NCI-H1694 treated with DMSO at 0.1 percent for 48 hours (cell line): ENCODE measurements at places on chromosomes 7 and 10.

DNA sequence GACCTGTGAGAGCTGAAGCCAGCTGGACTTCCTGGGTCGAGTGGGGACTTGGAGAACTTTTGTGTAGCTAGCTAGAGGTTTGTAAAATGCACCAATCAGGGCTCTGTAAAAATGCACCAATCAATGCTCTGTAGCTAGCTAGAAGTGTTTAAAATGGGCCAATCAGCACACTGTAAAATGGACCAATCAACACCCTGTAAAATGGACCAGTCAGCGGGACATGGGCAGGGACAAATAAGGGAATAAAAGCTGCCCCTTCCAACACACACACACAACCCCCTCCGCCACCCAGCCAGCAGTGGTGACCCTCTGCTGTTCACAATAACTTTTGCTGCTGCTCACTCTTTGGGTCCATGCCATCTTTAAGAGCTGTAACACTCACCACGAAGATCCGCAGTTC lies 7.1 kb downstream of the ZNF511 start:
- DNase-seq = no peak

- DNase-seq = no peak
These were observed 16.1 kb downstream of the TAS2R41 start for GRCh38 chr7:143493751-143494150.

- DNase-seq = no peak
These were observed 1201.1 kb downstream of the SORCS1 start for GRCh38 chr10:105963334-105963884.

DNA sequence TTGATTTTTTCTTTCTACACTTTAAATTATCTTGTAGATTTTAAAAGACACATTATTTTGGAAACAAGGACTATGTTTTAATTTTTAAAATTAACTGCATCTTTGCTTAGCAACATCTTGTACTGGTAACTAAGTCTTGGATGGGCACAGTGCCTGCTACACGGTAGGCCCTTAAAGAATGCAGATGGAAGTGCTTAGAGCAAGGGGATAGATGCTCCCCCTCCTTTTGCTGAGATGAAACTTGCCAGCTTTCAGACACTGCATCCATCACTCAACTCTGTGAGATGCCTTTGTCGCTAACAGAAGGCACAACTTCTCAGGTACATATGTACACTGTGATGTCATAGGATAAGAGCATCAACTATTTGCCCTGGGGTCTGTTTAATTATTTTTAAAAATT lies 103.9 kb downstream of the LRRC18 start:
- DNase-seq = no peak

GRCh38 chr7:139022286-139022685 lies 13.6 kb downstream of the ZC3HAV1L start:
- DNase-seq = no peak

DNA sequence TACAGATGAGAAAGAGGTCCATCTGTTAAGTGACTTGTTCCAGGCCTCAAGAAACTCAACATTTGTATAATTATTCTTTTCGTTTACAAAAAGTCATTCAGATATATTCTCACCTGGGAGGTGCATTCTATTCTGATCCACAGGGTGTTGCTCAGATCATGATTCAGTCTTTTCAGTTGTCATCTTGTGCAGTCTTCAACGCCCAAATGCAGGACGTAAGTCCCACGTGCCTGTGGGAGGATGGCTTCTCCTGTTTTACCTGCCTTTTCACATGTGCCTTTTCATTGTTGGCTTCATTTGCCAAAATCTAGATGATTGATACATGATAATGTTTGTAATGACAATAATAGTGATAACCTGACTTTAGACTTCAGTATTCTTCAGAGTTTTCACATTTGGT lies 46.5 kb downstream of the SLK start:
- DNase-seq = no peak

GRCh38 chr10:128275388-128276177 lies 149.4 kb upstream of the MKI67 start:
- DNase-seq = no peak

GRCh38 chr10:21926949-21927348 lies 76.6 kb downstream of the DNAJC1 start:
- DNase-seq = no peak

DNA sequence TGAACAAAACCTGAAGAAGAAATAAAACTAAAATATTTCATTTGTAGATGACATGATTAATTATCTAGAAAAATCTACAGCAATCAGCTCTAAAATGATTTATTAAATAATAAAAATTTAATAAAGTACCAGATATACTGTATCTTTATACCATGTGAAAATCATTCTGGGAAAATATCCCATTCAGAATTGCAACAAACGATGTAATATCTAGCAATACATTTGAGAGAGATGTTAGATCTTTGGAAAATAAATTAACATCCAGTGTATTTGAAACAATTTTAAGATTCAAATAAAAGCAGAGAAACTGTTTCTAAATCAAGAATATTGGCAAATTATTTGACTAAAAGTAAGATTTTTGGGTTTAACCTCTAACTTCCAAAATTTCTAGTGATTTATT lies 62.2 kb downstream of the ZEB1 start:
- no peak for DNase-seq

DNA sequence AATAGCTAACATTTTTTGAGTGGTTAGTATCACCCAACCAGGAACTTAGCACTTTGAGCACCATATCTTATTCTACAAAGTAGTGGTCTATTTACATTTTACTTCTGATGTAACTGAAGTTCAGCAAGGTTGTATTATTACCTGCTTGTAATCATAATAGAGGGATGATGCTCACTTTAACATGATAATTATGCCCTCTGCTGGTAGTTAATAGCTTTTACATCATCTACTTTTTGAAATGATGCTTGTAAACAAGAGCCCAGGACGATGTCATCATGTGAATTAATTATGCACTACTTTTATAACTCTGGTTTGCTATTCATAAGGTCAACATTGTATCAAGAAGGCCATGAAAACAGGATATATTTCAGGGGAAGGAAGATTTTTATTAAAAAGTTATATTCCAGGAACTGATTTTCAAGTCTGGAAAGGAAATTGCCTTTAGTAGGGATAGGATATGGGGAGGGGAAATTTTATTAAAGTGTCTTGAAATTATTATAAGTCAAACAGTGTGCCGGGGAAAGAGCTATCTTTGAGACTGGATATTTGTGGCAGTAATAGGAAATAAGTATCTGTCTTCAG lies 80.3 kb upstream of the SCIN start:
- peak; percentile 71 for DNase-seq

DNA sequence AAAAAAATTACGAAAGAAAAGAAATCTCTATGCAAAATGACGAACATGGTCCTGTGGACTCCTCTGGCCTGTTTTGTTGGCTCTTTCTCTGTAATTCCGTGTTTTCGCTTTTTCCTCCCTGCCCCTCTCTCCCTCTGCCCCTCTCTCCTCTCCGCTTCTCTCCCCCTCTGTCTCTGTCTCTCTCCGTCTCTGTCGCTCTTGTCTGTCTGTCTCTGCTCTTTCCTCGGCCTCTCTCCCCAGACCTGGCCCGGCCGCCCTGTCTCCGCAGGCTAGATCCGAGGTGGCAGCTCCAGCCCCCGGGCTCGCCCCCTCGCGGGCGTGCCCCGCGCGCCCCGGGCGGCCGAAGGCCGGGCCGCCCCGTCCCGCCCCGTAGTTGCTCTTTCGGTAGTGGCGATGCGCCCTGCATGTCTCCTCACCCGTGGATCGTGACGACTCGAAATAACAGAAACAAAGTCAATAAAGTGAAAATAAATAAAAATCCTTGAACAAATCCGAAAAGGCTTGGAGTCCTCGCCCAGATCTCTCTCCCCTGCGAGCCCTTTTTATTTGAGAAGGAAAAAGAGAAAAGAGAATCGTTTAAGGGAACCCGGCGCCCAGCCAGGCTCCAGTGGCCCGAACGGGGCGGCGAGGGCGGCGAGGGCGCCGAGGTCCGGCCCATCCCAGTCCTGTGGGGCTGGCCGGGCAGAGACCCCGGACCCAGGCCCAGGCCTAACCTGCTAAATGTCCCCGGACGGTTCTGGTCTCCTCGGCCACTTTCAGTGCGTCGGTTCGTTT lies 83.5 kb upstream of the SLF2 start:
- no peak for DNase-seq

GRCh38 chr10:13331646-13332045 lies 16.4 kb downstream of the SEPHS1 start:
- DNase-seq = no peak

- no peak for DNase-seq
These were observed 299.4 kb upstream of the NPVF start for GRCh38 chr7:25527665-25528170.

GRCh38 chr10:5334196-5334880 lies 30.4 kb upstream of the UCN3 start:
- no peak for DNase-seq

GRCh38 chr10:29783201-29783947 lies 148.6 kb upstream of the SVIL start:
- no peak for DNase-seq

- no peak for DNase-seq
These were observed 208.8 kb downstream of the HIBADH start for GRCh38 chr7:27453702-27454405.

- no peak for DNase-seq
These were observed 120.3 kb upstream of the ADAM12 start for GRCh38 chr10:126508535-126509040.

GRCh38 chr7:27199849-27200760 lies at the start of gene HOXA13:
HOXA13 (minus strand) TSS chr7:27200091; CDS start chr7:27200077, 14 bp downstream.
- DNase-seq = peak; percentile 56

DNA sequence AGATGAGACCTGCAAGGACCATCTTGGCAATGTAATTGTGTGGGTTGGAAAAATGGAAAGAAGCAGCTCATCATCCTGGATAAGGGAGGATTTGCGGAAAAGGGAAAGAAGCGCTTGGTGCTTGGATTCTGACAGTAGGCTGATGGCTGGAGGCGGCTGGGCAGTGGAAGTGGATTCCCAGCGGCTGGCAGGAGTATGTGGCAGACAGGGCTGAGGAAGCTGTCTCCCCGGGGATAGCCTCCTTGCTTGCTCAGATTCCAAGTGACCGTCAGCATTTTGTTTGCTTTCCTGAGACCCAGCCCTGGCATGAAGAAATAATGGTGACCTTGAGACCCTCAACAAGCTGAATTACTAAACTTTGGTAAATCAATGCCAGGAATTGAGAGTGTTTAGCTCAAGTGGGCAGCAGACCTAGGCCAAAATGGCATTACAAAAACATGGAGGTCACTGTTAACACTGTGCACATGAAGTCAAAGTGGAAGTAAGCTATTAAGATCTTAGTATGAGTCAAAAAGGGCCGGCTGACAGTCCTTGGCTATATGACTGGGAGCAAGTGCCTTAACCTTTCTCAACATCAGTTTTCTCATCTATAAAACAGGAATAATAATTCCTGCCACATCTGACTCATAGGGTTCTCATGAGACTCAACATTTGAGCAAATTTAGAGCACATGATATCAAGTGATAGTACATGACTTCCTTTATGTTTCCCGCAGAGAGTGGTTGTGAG lies 21.3 kb downstream of the SLC25A28 start:
- DNase-seq = no peak

DNA sequence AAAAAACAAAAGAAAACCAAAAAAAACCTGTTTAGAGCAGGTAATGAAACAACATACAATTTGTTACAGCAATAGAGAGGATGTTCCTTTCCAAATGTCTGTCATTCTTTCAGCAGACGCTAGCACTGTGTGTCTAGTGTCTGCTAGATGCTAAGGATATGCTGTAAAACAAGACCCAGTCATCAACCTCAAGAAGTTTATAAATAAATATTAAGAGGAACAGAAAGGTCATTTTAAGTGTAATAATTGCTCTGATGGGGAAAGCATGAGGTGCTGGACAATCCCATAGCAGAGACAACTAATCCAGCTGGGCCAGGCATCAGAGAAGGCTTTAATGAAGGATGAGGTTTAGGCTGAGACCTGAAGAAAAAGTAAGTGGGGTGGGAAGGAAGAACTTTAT lies 23.3 kb upstream of the ASCC1 start:
- DNase-seq = no peak

DNA sequence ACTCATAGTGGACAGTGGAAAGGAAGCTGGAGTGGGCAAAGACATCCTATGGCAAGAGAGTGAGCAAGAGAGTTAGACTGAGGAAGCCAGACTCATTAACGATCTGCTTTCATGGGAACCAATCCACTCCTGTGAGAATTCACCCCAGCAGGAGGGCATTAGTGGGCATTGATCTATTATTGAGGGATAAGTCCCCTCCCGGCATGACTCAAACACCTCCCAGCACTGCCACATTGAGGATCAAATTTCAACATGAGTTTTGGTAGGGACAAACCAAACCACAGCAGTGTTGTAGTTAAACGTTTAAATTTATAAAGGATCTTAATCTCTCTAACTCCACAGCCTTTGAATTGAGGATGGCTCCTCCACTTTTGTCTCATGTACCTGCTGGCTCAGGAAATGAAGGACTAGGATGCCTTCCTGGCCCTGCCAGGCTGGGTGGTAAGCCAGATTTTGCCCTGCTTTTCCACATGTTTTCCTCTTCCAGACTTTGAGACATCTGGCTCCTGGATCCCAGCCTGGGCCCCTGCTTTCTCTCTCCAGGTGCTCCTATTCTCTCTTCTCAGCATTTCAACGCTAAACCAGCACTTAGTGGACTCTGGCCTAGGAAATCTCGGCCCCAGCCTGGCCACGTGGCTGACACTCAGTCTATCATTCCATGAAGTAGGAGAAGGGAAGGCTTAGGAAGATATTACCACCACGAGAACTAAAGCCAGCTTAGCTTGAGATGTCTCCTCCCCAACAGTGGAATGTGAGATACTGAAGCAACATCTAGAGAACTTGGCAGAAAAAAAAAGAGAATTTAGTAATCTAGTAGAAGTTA lies 96.5 kb upstream of the PIP4K2A start:
- no peak for DNase-seq

- no peak for DNase-seq
These were observed 109.6 kb downstream of the TCERG1L start for GRCh38 chr10:131201741-131202515.

GRCh38 chr7:113086431-113086888 lies at the start of gene GPR85:
GPR85 (minus strand) TSS chr7:113086827; CDS start chr7:113084721, 2,106 bp downstream.
- peak; percentile 47 for DNase-seq

GRCh38 chr10:29317423-29318021 lies 28.7 kb downstream of the LYZL1 start:
- DNase-seq = no peak

GRCh38 chr7:71860572-71860971 lies 551.6 kb downstream of the CALN1 start:
- DNase-seq = no peak

DNA sequence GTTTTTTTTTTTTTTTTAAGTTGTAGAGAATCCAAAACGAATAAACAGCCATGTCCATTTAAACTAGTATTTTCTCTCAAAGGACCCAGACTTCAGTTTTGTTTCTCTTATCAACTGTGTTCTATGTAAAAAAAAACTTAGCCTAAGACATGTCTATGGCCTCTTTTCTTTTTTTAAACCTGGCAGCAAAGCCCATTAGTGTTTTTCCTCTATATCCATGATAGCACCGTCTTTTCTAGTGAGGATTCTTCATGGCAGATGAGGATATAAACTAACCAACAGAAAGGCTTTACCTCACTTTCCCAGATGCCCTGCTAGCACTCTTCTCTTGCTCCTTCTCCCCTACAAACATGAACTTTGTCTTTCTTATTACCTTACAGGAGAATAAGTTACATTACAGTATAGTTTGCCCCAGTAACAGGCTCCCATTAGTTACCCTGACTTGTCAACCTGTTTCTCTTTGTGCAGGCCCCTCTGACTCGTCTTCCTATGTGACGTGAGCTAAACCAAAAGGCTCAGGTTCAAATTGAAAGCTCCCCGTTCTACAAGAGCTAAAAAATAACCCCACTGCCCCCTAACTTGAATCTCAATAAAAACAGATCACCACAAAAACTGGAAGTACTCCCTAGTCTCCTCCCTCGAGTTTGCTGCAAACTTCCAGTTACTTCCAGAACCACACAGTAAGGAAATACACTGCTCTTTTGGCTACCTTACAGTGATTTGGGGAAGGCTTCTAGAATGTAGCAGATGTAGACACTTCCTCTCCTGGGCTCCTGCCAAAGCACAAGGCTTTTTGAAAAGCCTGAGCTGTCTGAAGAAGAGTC lies 20.1 kb downstream of the P4HA1 start:
- no peak for DNase-seq
